SK-N-DZ (cell line): ENCODE measurements at places on chromosomes 16 and 17.

DNA sequence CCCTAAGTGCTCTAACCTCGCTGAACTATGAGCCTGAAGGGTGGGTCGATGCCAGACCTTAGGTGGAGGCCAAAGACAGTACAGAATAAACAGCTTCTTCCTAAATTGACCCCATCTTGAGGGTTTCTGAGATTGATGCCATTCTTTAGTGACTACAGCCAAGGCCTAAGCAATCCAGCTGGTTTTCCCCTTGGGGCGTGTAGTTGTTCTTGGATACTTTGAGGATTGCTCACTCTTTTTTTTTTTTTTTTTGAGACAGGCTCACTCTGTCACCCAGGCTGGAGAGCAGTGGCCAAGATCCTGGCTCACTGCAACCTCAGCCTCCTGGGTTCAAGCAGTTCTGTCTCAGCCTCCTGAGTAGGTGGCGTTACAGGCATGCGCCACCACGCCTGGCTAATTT is 2.0 kb downstream of the OVCA2 start:
- DNase-seq, result no peak

- peak; percentile 76 for DNase-seq
Observed at GRCh38 chr17:81097134-81097942, 62.4 kb downstream of the BAIAP2 start.

DNA sequence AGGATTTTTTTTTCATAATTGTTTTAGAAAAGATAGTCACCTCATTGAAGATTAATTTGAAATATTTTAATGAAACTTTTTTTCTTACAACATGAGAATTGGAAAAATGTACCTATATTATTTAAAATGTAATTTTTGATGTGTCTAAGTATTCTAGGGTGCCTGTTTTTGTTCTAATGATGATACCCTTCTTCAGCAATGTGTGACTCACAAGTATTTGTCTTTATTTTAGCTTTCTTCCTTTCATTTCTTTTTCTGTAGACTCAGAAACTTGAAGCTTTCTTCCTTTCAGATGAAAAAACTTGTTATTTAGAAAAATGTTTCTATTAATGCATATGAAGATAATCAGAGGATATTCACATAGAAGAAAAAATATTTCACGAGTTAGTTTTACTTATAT is 231.8 kb downstream of the BCAS3 start:
- no peak for DNase-seq

DNA sequence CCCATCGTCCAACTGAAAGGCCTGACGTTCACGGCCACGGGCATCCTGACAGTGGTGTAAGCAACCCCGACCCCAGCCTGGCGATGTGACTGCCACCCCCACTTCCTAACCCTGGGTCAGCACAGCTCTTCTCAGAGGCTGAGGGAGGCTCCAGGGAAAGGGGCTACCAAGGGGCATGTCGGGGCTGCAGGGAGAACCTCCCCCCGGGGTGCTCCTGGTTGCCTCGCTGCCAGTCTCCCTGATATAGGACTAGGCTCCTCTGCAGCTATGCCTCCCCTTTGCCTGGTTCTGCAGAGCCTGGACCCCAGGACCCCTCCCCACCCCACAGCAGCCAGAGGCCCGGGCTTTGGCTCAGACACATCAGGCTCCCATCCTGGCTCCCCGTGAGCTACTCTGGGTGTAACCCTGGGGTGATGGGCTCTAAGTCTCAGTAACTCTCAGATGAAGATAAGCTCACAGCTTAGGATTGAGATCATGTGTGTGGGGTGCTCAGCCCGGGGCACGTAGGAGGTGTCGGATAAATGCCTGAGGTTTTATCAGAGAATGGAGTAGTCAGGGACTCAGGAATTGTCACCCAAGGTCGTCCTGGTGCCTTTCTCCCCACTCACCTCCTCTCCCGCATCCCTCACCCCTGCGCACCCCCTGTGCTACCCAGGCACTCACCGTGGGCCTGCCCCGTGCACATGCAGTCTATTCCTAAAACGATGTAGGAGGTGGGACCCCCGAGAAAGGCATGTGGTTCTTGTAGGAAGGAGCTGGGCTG is 10.6 kb downstream of the ITGAD start:
- no peak for DNase-seq

GRCh38 chr16:1048442-1049112 is 24.0 kb upstream of the SSTR5 start:
- peak; percentile 62 for DNase-seq
